ENCODE measurements at places on chromosomes 6 and 20. TPM values are rescaled to one million over a fixed set of nuclear protein-coding genes. Genes with fewer than 3 reads are reported as not detected.

Gene HLA-DRA
- 2,098 TPM for polyA plus RNA-seq

DNA sequence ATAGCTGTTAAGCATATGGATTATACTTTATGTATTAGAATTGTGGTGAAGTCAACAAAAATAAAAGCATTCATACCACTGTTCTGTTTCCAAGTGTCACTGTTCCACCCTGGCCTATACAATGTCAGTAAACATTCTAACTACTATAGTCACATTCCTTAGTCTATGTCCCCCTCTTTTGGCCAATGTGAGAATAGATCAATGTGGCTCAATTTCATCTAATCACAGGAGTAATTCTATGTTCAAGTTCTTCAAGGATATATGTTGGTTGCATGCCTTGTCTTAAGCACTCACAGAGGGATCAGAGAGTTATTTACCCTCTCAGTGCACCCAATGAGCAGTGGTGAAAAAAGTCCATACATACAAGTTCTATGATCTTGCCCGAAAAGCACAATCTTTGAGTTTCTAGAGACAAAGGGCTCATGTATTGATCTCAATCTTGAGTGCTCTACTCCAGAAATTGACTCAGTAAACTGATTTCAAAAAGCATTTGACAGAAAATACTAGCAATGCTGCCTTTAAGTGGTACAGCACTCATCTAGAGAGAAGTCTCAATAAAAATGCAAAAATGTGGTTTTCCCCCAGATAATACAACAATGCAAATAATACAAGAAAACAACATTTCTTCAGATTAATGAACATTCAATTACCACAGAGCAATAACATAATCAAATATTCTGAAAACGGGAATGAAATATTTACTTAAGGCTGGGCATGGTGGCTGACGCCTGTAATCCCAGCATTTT, 16.5 kb downstream of the SMLR1 start:
- DNase-seq = no peak

DNA sequence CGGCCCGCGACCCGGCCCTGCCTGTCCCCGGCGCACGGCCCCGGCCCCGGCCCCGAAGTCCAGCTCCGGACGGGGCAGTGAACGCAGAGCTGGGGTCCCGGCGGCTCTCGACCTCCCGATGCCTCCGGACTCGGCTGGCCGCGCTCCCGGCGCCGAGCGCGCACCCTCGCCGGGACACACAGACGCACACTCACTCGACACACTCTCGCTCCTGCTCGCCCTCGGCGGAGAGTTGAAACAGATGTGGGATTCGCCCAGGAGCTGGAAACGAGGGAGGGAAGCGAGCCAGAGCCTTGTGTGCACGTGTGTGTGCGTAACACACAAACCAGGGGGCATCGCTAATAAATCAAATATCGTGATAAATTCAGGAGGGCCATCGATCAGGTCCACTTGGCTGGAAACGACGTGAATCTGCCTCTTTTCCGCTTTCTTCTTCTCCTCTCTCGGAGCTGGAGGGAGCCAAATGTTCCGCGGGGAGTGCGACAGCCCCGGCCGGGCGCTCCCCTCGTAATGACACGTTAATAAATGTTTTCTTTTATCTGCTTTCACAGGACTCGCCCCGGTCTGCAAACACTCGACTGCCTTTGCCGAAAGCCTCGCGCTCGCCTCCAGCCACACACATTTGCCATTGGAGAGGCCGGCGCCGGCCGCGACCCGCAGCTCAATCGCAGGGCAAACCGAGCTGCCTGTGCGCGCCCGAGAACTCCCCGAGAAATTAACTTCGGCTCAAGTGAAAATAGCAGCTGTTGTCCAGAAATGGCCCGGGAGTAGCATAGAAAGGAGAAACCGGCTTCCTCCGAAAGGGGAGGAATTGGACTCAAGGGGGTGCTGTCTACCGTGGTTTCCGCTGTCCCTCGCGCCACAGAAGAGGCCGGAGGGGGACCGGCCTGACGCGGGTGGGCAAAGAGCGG, 828 bp upstream of the SULF2 start:
- no peak for DNase-seq

- DNase-seq = no peak
These were observed 38.8 kb upstream of the HLA-E start for GRCh38 chr6:30450548-30450908.

DNA sequence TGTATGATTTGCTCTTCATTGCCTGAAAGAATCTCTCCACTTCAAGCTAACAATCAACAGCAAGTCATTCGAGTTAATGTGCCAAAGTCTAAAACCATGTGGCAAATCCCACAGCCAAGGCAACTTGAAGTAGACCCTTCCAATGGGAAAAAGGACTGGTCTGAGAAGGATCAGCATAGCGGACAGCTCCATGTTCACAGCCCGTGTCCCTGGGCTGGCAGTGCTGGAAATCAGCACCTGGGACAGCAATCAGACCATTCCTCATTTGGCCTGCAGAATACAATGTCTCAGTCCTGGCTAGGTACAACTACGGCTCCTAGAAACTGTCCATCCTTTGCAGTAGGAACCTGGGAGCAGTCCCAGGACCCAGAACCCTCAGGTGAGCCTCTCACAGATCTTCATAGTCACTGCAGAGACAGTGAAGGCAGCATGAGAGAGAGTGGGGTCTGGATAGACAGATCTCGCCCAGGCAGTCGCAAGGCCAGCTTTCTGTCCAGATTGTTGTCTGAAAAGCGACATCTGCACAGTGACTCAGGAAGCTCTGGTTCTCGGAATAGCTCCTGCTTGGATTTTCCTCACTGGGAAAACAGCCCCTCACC, 1.1 kb downstream of the GJA10 start:
- DNase-seq = no peak

DNA sequence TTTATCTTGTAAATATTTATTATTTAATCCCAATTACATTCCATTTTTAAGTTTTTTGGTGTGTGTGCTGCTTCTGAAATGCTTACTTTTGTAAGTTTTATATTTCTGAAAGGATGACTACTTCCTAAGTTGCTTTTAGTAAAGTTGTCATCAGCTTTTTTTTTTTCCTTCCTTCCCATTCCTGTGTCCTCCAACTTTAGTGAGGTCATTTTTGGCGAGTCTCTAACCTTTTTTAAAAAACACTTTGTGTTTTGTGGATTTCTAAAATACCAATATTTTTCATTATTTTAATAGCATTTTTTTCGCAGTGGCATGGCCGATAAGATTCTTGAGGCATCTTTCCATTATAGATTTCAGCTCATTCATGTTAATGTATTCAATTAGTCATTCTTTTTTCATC, 30.9 kb downstream of the FIG4 start:
- no peak for DNase-seq

- no peak for DNase-seq
These were observed 950 bp downstream of the KCTD20 start for GRCh38 chr6:36443471-36444428.

- DNase-seq = no peak
These were observed 86.9 kb upstream of the FRMD1 start for GRCh38 chr6:168165891-168166290.

GRCh38 chr20:35436177-35436573, 1.9 kb downstream of the GDF5 start:
- no peak for DNase-seq

- no peak for DNase-seq
These were observed 311.8 kb downstream of the CD83 start for GRCh38 chr6:14429396-14429795.

- no peak for DNase-seq
These were observed 8.2 kb downstream of the C6orf62 start for GRCh38 chr6:24710519-24711303.

- DNase-seq = no peak
These were observed 3.7 kb upstream of the PRND start for GRCh38 chr20:4717816-4718570.
